ENCODE measurements at places on chromosomes 7 and 10.
A peak's percentile ranks its signal among the peaks of the same experiment; 100 is the strongest.

DNA sequence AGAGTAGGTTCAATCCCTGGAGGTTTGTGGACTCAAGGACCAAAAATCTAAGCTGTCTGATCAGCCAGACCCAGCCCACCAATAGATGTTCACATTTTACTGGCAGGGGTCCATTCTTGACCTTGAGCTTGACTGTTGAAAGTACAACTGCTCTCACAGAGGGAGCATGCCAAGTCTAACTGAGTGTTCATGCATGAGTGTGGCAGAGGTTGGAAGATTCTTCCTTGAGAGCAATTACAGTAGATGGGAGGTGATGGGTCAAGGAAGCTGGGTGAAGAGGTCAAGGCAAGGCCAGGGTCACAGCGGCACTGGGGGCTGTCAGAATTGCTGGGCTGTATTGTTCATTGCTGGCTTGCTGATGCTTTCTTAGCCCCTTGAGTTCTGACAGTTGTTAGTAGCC, 202.8 kb upstream of the SVIL start:
- DNase-seq = no peak

- DNase-seq = no peak
These were observed 99.3 kb upstream of the FAM20C start for GRCh38 chr7:92888-93672.

DNA sequence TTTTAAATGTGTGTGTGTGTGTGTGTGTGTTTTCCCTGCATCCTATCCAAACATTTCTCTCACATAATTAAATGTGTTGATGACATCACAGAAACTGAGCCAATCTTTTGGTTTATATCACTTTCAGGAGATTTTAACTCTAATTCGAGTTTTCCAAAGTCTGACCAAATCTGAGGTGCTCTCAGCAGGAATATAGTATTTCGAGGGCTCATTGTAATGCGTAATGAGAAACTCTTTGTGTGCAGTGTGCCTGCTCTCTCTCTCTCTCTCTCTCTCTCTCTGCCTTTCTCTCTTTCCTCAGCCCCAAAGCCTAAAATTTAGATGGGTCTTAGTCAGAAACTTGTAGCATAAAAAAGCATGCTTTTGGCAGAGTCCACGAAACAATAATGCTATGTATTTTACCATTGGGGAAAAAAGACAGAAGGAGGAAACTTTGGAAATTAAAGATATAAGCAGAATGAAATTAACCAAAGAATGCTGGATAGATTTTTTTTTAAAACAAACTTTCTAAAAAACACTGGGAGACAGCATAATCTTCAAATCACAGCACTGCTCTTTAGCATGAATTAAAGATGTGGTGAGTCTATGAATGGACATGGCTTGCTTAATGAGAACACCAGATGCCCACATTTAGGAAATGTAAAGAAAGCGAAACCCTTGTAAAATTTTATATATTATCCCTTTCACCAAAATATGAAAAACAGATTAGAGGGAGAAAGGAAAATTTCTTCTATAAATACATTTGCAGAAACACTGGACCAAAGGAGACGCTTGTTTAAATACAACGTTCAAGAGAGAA, 206.8 kb upstream of the HABP2 start:
- DNase-seq = no peak

DNA sequence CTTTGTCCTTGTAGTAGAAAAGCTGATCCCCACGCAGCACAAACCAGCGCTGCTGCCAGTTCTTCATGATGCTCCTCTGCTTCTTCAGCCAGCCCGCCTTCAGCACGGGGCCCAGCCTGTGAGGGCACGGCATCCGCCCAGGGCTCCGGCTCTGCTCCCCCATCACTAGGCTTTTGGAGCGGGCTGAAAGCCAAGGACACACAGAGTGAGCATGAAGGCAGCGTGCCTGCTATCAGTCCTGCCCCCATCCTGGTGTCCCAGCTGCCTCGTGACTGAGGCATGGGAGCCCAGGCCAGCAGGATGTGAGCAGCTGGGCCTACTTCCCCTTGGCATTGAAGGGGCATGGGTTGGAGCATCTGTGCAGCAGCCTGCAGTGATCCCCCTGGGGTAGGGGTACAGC, 21.9 kb downstream of the ARHGAP22 start:
- no peak for DNase-seq

DNA sequence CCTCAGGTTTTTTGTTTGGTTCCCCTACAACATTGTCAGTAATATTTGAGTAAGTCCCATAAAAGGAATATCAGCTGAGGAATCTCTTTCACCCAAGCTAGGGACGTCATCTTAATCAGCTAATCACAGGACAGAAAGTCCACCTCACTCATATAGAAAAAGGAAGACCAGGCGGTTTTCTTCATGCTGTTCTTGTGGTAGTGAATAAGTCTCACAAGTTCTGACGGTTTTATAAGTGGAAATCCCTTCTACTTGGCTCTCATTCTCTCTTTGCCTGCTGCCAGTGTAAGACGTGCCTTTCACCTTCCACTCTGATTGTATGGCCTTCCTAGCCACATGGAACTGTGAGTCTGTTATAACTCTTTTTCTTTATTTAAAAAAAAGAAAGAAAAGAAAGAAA, 308.1 kb upstream of the PFKP start:
- no peak for DNase-seq

- no peak for DNase-seq
These were observed 397.5 kb downstream of the CDC14C start for GRCh38 chr7:49321843-49322242.

DNA sequence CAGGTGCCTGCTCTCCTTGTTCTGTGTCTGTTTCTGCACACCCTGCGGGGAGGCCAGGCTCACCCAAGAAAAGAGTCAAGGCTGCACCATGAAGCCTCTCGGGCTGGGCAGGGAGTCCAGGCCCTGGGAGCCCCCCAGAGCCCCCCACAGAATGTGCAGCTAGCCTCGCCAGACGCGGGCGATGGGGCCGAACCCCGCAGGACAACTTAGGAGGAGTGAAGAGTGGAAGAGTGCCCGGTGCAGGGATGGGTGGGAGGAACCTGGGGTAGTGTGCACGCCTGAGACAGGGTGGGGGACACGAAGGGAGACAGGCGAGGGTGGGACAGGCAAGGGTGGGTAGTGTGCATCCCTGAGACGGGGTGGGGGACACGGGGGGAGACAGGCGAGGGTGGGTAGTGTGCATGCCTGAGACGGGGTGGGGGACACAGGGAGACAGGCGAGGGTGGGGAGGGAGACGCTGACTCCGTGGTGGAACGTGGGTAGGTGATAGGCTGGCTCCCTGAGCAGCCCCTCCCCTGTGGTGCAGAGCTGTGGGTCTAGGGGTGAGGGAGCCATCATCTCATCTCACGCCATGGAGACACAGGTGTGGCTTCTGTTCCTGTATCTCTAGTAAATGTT, 615.4 kb downstream of the DNAJB6 start:
- no peak for DNase-seq

DNA sequence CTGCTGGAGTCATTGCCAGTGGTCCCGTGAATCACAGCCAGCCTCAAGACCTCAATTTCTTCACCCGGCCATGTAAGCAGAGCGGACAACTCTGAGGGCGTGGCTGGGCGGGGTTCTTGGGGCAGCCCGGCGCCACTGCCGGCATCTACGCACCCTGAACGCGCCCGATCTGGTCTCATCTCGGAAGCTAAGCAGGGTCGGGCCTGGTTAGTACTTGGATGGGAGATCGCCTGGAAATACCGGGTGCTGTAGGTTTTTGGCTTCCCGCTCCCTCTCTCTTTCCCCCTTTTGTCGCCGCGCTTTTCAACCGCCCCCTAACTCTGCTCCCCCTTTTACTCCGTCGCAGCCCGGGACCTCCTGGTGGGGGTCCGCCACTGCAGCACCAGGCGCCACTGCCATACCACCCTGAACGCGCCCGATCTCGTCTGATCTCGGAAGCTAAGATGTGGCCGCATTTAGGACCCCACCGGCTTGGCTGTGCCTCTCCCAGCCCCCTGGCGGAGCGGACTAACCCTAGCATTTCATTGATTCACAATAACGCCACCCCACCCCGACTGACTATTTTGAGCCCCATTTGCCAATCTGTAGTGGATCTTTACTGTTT, 25.3 kb downstream of the GARIN1A start:
- peak; percentile 39 for DNase-seq

GRCh38 chr10:76937181-76937600, 700.4 kb downstream of the KCNMA1 start:
- DNase-seq = no peak

DNA sequence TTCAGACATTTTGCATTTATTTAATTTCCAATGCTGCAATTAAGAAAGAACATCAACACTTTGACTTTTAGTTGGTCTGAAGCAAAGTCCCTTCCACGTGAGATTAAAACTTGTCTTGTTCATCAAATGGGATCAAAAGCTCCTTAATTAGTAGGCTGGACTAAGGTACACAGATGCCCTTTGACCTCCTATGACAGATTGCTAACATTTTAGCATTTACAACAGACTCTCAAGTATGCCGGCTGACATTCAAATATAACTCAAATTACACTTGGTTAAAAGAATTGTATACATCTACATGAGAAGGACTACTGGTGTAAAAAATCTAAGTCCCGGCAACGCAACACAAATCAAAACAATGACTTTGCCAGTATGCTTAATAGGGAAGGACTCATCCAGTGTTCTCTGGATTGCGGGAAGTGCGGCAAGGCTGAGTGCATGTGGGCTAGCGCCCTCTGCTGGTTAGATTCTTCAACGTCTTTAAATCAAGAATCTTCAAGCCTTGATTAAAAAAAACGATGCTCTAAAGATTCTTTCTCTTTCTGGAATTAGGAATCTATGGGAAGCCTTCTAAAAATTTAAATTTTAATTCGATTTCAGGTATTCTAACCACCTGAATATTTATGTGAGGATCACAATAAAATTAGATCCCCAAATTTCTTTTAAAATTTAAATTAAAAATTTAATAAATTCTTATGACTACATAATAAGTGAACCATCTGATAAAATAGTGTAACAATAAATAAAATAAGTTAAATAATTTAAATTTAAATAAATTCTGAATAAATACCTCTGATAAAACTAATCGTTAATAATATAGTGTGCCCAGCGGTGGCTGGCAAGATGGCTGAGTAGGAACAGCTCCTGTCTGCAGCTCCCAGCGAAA, 444.7 kb downstream of the DGKB start:
- peak; percentile 15 for DNase-seq

GRCh38 chr7:95213809-95214492, 110.4 kb downstream of the PON1 start:
- no peak for DNase-seq

- DNase-seq = peak; percentile 75
These were observed 9.9 kb upstream of the PSMG3 start for GRCh38 chr7:1579481-1580421.

- no peak for DNase-seq
These were observed 100.1 kb downstream of the HIP1 start for GRCh38 chr7:75638594-75639070.

DNA sequence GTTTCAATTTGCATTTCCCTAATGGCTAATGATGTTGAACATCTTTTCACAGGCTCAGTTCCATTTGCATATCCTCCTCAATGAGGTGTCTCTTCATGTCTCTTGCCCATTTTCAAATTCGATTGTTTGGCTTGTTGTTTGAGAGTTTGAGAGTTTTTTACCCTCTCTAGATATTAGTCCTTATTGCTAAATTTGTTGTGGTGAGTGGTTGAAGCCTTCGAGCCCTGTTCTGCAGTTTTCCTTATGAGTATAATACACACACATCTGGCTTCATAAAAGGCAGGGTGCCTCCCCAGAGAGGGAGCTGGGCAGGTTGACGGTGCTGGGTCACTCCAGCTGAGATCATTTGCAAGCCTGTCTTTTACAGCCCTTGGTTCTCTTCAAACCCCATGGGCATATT, 65.1 kb downstream of the RGS10 start:
- DNase-seq = no peak

DNA sequence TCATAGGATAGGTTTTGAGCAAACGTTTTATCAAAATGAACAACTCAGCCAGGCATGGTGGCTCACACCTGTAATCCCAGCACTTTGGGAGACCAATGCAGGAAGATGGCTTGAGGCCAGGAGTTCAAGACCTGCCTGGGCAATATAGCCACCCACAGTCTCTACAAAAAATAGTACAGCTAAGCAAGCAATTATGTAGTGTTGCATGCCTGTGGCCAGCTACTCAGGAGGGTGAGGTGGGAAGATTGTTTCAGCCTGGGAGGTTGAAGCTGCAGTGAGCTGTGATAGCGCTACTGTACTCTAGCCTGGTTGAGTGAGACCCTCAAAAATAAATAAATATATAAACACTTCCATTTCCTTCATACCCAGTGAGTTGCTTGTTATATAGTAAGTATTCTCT, 67.1 kb downstream of the LSMEM1 start:
- no peak for DNase-seq

DNA sequence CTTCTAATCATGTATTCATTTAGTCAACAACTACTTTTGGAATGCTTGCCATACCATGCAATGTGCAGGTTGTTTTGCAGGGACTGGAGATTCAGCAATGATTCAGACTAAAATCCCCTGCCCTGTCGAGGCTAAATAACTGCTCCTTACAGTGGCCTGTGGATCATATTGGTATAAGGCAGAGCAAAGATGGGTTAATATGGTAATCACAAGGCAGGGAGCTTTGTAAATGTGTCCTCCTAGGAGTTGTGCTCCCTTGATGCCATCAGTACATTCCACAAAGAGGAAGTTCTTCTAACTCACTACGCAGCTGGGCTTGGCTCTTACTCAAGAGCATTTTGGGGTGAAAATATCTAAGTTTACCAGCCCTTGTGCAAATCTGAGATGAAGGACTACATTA, 614 bp upstream of the IFIT2 start:
- no peak for DNase-seq

DNA sequence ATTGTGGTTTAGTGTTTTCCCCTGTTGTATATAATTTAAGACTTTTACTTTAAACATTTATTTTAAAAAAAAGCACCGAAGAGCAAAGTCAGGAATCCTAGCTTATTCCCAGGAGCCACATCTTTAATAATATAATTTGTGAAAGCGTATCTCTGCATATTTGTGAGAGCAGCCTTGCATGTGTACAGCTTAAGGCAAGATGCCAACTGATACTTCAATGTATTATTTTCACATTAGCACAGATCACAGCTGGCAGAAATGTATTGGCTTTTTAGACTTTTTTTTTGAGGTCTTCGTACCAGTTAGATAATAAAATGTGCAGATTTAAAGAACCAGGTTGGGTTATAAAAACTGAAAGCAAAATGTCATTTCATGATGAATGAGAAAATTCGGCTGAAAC, 845.7 kb upstream of the POT1 start:
- DNase-seq = no peak

GRCh38 chr7:16350634-16351033, 70.7 kb downstream of the CRPPA start:
- no peak for DNase-seq

DNA sequence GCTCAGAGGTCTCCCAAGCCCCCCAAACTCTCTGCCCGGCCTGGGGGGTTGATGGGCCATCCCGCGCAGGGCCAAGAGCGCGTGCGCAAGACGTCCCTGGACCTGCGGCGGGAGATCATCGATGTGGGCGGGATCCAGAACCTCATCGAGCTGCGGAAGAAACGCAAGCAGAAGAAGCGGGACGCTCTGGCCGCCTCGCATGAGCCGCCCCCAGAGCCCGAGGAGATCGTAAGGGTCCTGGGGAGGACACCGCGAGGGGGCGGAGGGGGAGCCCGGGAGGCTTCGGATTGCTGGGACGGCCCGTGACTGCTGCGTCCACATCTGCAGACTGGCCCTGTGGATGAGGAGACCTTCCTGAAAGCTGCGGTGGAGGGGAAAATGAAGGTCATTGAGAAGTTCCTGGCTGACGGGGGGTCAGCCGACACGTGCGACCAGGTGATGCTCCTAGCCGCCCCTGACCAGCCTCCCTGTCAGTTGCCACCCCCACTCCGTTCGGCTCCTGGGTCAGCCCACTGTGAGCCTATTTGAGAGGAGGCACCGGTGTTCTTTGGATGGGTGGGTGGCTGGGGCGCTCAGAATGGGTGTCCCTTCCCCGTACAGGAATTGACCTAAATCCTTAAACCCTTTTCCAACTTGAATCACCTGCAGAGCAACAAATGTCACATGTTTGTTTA, 5.7 kb downstream of the ANKRD2 start:
- DNase-seq = no peak

All from activated naive CD4-positive, alpha-beta T cell treated with anti-CD3 and anti-CD28 coated beads, Interleukin-2, amount 50 U/mL, for 16 hours (primary cell).